ENCODE measurements at places on chromosomes 7 and 10.

- ATAC-seq = no peak
These were observed 150.8 kb downstream of the GRK5 start for GRCh38 chr10:119358152-119358512.

GRCh38 chr10:98295907-98296306, 27.9 kb upstream of the LOXL4 start:
- peak; percentile 76 for ATAC-seq

- ATAC-seq = no peak
These were observed 696.4 kb downstream of the INHBA start for GRCh38 chr7:41006306-41006995.

DNA sequence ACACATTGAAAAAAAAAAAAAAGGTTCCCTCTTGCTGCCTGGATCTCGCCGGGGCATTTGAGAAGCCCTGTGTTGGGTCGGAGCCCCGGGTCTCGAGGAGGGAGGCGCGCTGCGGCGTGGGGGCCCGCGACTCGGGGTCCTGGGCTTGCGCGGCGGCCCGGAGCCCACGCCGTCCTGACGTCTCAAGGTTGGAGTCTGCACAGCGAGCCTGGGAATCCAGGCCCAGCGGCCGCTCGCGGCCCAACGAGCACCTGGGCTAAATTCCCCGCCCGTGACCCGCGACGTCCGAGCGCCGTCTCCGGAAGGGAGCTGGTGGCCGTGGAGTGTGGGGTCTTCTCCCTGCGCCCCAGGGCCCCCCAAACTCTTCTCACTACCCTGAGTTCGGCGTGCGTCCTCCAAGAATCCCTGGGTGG, 1.4 kb upstream of the CTBP2 start:
- ATAC-seq = peak; percentile 6

DNA sequence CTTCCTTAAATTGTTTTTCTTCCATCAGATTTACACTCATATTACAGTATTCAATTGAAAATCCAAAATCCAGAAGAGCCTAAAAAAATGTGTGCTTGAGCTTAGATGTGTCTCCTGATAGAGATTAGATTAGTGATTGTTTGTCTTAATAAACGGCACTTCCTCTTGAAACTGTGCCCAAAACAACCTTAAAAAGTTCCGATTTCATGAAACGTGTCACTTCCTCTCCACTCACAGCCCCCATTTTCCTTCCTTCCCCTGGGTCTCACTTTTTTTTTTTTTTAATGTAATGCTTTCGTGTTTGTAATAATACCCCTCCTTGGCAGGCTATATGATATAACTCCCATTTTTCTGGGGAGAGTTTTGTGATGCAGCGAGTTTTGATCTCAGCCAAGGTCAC, 114.8 kb upstream of the ADO start:
- no peak for ATAC-seq

DNA sequence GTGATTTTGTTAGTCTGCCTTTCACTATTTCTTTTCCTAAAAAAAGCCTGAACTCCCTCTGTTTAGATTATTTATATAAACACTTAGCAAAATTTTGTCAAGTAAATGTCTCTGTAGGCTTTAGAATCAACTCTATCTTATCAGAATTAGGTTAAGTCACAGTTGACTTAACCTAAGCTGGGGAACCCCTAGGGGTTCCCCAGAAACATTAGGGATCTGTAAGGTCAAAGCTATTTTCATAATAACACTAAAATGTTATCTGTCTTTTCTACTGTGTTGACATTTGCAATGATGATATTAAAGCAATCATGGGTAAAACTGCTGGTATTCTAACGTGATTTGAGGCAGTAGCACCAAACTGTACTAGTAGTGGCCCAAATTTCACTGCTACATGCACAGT, 24.3 kb downstream of the DYNC1I1 start:
- no peak for ATAC-seq

GRCh38 chr10:127198721-127199120, 2.3 kb upstream of the INSYN2A start:
- no peak for ATAC-seq

- ATAC-seq = peak; percentile 64
These were observed 289.9 kb upstream of the LRGUK start for GRCh38 chr7:133837224-133837623.

DNA sequence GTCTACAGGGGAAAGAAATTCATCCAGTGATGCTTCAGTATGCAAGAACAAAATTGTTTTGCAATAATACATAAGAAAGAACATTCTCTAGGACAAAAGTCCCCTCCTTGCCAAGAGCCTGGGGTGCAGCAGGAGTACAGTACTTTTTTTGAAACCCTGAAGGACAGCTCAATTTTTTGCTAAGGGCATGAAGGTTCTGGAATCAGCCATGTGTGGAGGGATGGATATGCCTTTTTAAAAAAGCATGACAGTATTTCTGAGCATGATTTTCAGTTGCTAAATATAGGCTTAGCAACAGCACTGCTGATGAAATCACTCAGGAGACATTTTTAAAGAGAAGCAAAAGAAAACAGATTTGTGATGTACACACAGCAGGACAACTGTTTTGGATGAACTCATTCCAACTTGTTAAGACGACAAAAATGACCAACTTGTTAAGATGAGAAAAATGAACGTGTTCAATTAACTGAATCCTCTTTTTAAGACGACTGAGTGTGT, 39.3 kb downstream of the HBP1 start:
- no peak for ATAC-seq

DNA sequence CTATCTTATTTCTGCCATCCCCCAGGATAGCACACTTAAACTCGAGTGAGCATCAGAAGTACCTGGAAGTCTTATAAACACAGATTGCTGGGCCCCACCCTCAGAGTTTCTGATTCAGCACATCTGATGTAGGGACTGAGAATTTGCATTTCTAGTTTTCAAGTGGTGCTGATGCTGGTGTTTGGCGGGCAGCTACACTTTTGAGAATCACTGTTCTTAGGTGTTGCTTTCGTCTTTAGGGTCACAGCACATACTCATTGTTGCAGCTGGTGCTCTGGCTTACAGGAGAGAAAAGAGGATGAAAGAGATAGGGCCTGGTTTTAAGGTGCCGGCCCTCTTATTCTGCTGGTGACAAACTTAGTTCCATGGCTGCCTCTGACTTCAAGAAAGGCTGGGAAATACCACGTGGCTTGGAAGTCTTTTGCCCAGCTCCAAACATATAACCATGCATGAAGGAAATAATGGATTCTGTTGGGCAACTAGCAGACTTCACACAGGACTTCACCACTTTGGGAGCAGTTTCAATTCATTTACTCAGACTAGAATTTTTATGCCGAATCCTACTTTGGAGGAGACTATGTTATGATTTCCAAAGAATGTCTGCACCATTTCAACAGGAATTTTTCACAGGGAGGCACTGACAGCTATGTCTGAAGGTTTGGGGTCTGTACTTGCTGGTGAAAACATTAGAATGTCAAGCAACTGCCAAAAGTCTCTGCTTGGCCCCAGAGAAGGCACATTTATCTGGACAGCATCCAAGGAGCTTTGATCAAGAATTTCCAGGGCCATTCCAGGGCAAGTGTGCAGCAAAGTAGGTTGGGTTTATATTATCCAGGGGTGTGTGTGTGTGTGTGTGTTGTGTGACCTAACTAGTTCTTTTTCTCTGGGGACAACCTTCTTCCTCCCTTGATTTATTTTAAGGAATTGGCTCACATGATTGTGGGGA, 6.9 kb upstream of the MINDY4 start:
- ATAC-seq = no peak
